ENCODE measurements at places on chromosomes 2 and 18.

DNA sequence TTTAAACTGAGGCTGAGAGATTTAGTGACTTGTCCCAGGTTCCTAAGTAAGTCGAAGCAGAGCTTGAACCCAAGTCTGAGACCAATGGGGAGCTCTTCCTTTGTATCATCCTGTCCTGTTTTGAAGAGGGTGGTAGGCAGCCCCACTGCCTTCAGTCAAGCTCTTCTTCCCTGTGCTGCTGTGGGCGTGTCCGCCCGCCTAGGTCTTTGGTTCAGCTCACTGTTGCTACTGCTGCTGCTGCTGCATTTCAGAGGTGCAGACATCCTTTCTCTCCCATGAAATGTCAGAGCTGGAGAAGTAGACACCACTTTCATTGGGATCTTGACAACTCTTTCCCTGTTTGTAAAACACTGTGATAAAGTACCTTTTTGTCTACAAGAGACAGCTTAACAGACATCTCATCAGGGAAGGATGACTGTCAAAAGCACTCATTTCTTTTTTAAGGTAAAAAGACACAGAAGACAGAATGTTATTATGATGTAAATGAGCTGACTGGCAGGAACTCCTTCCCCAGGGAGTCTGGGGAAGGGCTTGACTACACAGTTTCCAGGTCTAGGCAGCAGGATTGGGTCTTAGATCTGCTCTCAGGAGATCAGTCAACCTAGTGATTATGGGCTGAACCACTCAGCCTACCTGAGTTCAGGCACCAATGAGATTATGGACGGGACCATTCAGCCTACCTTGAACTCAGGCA is 91.7 kb upstream of the TRIB2 start:
- no peak for DNase-seq

DNA sequence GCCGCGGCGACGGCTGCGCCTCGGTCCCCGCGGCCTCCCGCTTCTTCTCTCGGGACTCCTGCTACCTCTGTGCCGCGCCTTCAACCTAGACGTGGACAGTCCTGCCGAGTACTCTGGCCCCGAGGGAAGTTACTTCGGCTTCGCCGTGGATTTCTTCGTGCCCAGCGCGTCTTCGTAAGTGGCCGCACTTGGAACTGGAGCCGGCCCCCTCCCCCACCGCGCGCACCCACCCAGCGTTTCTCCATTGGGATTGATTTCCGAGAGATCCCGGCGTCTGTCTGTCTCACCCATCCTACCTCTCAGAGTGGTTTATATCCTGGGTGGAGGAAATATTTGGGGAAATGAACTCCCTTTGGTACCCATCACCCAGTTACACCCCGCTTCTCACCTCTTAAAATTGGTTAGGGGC is 498 bp downstream of the ITGAV start:
- peak; percentile 62 for DNase-seq

DNA sequence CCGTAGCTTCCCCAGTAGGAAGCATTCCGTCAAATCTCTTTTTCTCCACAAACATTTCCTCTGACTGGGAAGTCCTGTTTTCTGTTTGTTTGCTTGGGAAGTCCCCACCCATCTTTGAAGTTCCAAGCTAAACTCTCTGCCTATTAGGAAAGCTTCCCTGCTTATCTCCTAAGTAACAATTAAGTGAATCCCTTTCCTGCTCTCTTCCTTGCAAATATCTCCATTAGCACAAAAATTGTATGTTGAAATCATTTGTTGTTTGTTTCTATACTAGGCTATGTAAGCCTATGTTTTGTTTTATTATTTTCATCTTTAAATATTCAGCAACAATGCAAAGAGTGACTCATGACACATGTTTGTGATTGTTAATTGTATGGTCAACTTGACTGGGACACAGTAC is 812.6 kb upstream of the LRATD1 start:
- no peak for DNase-seq

DNA sequence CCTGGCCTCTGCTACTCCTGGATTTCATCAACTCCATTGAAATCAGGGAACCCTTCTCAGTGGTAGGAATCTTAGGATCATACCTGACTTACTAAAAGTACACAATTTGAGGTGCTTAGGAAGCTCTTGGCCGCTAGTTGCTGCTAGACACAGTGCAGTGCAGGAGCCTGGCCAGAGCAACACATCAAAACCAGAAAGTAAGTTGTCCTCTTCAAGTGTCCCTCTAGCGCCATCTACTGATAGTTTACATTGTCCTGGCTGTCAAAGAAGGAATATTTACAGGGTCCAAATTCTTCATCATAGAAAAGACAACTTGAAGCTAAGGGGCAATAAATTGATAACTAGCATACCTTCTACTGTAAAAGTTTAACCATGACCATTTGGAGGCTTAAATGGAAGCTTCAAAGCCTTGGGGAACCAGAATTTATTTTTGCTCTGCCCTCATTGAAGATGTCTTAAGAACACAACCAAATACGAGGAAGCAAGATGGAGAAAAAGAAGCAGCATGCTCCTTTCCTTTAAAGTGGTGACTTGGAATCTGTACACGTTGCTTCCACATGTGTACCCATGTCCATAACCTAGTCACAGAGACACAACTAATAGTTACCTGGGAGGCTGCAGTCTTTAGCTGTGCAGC is 889.1 kb upstream of the GCFC2 start:
- peak; percentile 83 for DNase-seq

- no peak for DNase-seq
Measured at GRCh38 chr18:42447688-42448087, 492.7 kb downstream of the PIK3C3 start.

DNA sequence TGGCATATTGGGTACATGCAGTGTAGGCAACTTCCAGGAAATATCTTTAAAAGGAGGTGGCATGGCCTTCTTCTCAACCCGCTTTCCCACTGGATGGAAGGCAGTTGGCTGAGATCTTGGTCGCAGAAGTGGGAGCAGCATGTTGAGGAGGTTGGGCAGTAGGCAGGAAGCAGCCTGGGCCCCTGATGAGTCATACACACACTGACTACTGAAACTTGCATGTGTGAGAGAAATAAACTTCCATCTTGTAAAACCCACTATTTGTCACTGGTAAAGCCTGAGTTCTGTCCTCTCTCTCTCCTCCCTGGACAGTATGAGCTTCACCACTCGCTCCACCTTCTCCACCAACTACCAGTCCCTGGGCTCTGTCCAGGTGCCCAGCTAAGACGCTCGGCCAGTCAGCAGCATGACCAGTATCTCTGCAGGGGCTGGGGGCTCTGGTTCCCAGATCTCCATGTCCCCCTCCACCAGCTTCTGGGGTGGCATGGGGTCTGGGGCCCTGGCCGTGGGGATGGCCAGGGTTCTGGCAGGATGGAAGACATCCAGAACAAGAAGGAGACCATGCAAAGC is 233.8 kb upstream of the SPRED2 start:
- DNase-seq = no peak

DNA sequence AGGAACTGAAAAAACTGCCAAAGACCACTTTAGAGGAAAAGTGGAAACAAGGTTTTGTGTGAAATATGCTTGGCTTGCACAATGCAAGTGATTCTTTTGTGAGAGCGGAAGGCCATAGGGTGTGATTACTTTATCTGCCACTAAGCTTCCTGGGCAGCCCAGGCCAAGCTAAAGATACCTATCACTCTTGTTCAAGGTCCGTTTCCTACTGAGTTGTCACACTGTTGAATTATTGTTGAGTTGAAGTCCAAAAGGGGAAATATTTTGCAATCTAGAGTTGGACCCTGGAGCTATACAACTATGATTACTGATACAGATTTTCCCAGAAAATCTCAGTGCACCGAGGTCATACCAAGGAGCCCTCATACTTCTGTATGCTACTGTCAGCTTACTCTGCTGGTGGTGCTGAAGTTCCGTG is 72.7 kb upstream of the CTAGE1 start:
- DNase-seq = no peak

GRCh38 chr2:23839919-23840578 is 86.9 kb downstream of the ATAD2B start:
- DNase-seq = no peak

- DNase-seq = no peak
Measured at GRCh38 chr2:205323929-205324328, 358.4 kb upstream of the NRP2 start.

DNA sequence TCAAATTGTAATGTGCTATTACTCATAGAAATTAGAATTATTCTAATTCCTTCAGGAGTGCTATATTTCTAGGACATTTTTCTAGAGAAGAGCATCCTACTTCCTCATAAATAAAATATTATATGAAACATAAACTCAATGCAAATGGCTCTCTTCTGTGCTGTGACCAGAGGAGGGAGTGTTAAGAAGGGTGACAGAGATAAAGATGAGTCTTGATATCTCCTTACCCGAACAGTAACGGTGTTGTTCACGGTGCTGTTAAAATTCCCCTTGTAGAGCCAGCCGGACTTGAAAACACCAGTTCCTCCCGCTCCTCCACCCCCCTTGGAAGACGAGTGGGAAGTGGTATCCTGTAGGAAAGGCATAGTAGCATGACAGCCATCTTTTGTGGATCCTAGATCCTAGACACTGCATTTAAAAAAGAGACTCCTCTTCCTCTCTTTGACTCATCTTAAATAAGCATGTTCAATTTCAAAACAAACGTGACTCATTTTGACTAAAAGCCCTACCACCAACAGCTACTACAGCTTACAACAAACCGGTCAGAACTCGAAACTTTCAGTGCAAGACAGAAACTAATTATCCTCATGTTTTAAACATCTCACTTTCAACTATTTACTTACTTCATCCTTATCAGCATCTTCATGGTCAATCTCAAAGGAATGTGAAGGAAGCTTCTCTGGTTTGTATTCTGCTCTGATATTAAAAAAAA is 156.3 kb downstream of the DOCK10 start:
- no peak for DNase-seq

DNA sequence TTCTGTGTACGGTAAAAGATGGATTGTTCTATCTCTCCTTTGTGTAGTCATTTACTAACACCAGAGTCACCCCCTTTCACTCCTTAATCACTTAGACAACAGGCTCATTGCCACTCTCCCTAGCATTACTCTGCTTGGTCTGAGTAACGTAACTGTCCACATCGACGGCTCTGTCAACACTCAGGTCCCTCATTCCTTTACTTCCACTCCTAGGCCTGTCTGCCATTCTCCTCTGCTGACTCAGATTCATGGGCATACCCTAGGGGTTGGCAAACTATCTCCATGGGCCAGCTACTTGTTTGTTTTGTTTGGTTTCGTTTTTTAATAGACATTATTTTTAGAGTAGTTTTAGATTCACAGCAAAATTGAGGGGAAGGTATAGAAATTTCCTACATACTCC is 243.9 kb downstream of the NR4A2 start:
- no peak for DNase-seq

DNA sequence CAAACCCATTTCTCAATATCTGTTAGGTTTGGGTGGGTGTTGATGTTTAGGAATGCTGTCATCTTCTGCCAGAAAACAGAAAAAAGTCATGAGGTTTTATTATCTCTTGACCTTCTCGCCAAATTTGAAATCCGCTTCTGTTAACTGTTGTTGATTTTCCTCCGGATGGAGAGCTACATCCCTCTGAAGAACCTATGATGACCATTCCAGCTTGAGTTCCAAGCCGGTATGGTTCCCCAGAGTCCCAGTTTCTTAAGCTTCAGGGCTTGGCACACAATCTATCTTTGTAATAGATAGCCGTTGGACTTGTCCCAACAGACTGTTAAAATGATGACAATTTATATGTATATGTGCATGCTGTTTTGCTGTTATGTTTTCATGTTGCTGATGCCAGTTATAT is 1201.0 kb downstream of the LRP1B start:
- no peak for DNase-seq

DNA sequence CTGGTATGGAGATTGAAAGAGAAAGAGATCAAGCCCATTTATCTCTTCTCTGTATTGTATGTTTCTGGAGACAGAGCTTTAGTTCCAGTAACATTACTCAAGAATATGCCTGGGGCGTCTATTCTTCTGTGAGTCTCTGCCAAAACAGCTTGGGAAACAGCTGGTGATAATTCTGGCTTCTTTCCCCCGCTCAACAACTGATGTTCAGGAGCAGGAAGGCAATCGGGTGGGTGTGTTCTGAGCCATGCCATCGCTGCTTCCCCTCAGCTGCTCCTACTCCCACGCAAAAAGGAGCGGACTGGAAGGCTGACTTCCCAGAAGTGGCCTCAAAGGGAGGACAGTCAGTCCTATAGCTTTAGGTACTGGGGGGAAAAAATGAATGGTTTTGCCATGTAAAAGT is 695.1 kb downstream of the PLCL1 start:
- DNase-seq = no peak

GRCh38 chr2:181047829-181048228 is 67.4 kb downstream of the UBE2E3 start:
- DNase-seq = no peak

- DNase-seq = no peak
Measured at GRCh38 chr2:76678383-76679024, 843.7 kb downstream of the LRRTM4 start.

DNA sequence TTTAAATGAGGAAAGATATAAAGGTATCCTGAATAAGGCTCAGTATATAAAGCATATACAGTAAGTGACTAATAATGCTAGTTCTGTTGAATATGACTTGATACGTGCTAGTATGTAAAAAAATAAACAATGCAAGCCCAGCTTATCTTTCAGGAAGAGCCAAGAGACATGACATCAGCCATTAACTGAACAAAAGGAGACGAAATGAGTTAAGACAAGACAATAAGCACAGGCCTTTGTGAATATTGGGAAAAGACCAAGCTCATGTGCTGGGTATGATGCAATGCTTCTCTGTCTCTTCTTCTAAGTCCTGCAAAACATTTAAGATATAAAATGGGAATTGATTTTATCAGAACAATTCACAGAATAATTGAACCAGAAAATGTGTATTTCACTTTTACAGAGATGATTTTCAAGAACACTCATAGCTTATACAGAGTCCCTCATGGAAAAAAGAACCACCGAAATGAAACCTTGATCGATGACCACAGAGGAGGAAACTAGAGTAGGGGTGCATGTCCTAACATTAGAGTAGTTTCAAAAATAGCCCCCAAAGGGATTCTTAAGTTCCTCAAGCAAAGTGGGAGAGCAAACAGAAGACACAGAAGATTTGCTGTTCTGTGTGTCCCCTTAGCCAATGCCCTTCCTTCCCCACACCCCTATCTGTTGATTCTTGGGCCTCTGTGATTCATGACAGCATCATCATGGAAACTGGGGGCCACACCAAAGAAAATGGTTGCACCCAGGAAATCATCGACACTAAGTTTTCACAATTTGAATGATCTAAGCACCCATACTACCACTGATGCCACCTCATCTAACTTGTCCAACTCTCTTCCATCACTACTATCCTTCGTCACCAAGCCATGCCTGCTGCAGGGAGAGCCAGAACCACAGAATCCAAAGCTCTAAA is 68.0 kb upstream of the CRIM1 start:
- no peak for DNase-seq

GRCh38 chr2:20317197-20317596 is 33.4 kb downstream of the PUM2 start:
- DNase-seq = no peak

DNA sequence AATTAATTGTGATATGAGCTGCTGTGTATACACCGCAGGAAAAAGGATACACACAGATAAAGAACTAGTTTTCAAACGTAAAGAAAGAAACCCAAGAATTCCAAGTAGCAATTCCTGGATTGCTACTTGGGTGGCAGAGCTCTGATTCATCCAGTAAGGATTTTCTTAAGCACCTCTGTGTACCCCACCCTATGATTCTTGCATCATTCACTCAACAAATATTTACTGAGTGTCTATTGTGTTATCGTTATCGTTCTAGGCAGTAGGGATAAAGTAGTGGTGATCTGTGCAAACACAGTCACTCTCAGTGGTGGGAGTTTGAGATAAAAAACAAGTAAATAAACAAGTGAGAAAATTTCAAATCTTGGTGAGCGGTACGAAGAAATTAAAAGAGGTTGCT is 4.9 kb upstream of the TMEM200C start:
- peak; percentile 7 for DNase-seq
